CD4-positive, alpha-beta T cell treated with Interleukin-21 for 1 hour (primary cell): ENCODE measurements at places on chromosomes 5 and 9.

DNA sequence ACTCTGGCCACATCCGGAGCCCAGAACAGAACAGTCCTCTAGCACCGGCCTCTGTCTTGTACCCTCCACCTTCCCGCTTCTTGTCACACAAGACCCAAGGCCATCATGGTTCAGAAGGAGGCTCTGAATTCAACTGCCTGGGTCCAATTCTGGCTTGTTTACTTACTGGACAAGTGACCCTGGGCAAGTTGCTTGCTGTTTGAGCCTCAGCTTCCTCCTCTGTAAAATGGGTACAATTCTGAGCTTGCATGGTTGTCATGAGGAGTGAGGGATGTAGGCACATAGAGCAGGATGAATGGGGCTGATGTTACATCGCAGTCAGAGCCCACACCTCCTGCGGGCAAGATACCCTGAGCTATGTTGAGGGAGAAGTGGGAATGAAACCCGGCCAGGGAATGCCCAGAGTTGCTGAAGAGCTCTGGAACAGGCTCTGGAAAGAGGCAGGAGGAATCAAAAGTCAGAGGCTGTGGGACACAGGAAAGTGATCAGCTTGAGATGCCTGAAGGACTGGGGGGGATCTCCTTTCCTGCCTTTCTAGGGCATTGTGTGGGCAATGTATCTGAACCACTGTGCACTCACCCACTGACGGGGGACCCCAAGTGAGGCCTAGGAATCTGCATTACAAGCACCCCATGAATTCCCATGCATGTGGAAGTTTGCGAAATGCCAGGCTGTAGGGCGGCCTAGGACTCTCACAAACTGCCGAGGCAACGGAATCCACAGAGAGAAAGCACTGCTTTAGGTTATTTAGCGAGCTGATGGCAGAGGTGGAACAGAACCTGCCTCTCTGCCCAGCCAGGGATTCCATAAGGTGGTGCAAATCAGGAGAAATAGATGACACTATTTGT, 29.4 kb upstream of the IL17B start:
- DNase-seq = no peak

- no peak for DNase-seq
Measured at GRCh38 chr5:142438573-142438972, 113.8 kb upstream of the SPRY4 start.

DNA sequence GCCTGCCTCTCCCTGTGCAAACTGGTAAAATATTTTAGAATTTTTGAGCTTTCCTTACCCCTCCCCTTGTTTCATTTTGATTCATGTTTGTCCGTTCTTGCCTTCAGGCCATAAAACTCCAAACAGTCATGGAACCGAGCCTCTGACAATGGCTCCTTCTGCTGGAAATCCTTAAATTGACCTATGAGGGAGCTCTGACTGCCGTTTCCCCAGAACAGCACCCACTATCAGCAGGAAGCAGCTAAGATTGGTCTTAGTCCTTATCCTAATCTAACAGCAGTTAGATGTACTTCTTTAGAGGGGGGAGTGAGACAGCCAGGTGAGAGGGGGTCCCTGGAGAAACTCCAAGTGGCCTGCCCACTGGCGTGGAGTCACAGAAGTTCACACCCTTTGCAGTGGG, 106.7 kb downstream of the FAM174A start:
- DNase-seq = no peak

DNA sequence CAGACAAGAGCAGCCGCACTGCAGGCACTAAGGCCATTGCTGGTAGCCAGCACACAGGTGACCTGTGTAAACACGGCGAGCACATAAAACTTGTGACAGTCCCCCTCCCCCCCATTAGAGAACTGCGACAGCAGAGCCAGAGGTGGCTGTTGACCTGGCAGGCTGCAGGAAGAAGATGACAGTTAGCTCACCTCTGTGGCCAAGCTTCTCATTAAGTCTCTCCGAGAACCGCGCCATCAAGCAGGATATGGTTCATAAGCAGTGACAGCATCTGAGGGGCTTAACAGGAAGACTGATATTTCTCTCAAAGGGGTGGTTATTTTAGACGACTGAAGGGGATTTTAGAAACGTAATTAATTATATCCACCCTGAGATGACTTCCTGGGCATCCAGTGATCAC, 5.2 kb downstream of the SURF4 start:
- peak; percentile 76 for DNase-seq

- no peak for DNase-seq
Measured at GRCh38 chr9:109828254-109828653, 48.3 kb downstream of the PALM2AKAP2 start.

GRCh38 chr9:92740446-92740961, 24.1 kb downstream of the BICD2 start:
- DNase-seq = no peak
